ENCODE measurements at places on chromosomes 11 and 22.

DNA sequence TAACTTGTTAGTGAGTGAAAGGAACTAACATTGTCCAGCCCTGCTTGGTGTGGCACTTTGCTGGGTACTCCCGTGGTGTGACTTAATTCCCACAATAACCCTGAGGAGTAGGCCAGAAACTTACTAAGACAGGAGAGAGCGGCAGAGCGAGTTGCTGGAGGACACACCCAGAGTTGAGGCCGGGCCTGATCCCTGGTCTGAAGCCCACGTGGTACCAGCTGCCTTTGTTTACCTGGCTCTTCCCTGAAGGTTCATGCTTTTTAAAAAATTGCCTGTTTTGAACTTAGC lies 594 bp downstream of the MPST start:
- DNase-seq = no peak

DNA sequence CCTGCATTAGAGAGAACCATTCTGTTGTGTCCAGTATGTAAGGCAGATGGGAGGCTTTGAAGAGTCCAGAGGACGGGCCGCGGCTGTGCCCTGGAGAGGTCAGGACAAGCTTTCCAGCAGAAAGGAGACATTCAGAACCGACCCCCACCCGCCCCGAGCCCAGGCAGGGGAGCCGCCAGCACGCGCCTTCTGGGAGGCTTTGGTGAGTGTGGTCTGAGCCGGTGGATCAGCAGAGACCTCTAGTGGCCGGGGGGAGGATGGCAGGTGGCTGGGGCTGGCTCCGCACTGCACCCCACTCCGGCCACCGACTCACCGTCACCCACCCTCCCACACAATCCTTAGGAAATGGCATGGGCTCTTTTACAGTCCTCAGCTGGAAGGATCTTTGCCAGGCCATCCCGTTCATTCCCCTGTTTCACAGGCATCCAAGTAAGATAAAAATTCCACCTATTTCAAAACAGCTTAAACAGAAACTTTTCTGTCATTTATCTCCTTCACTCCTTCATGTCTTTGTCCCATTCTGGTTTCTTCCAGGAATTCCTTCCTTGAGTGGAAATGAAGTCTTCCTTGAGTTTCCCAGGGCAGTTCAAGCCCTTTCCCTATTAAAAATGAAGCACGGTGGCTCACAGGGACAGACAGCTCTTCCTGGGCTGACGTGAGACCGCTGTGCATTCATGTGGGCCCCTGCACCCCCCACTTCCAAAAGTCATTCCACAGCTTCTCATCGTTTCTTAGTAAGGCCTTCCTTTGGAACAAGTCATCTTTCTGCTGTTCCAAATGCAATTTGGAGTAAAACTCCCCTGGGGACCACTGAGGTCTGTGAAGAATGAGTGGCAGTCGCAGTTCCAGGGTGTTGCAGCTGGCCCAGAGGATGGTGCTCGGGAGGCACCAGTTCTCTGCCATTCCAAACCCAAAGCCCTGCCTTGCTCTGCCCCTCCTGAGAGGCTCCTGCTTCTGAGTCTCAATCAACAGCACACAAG lies 91.0 kb downstream of the FEZ1 start:
- no peak for DNase-seq

DNA sequence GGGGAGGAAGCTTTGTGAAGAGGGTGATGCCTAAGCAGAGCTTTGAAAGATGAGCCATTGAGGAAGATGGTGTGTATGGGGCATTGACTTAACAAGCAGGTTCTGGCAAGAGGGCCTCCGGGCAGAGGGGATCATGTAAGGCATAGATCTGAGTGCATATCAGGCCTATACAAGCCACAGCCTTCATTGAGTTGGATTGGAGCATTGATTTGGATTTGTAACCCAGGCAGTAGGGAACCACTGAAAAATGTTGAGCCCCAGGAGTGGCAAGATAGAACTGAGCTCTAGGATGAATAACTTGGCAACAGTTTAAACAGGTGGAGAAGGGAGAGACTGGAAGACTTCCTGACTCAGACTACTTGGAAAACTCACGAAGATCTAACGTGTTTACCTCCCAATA lies 21.4 kb downstream of the PANX1 start:
- no peak for DNase-seq

GRCh38 chr11:60984149-60984548 lies 12.7 kb downstream of the CD6 start:
- DNase-seq = no peak

DNA sequence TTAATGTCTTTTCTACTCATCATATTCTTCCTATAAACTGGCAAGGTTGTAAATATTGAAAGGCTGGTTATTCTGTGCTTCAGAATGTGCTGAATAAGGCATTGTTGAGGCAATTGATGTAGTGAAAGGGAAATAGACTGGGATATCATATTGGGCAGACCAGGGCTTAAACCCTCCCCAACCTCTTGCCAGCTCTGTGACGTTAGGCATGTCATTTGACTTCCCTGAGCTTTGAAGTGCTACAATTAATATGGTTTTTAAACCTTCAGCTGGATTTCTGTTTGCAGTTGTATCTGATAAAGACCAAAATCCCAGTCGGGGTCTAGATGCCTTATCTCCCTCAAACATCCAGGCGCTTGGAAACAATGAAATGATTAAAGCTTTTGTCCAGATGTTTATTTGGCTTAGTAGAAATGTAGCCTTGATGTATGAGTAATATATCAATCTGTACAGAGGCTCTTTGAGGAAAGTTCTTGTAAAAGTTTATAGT lies 208.1 kb downstream of the DBX1 start:
- no peak for DNase-seq

- no peak for DNase-seq
These were observed 3.9 kb upstream of the SERGEF start for GRCh38 chr11:18016789-18017188.
